Thyroid gland (tissue), 4 donors: ENCODE measurements at places on chromosomes 1 and 21.

GRCh38 chr1:225926551-225927113, 2.6 kb upstream of the PYCR2 start:
- no peak for DNase-seq

DNA sequence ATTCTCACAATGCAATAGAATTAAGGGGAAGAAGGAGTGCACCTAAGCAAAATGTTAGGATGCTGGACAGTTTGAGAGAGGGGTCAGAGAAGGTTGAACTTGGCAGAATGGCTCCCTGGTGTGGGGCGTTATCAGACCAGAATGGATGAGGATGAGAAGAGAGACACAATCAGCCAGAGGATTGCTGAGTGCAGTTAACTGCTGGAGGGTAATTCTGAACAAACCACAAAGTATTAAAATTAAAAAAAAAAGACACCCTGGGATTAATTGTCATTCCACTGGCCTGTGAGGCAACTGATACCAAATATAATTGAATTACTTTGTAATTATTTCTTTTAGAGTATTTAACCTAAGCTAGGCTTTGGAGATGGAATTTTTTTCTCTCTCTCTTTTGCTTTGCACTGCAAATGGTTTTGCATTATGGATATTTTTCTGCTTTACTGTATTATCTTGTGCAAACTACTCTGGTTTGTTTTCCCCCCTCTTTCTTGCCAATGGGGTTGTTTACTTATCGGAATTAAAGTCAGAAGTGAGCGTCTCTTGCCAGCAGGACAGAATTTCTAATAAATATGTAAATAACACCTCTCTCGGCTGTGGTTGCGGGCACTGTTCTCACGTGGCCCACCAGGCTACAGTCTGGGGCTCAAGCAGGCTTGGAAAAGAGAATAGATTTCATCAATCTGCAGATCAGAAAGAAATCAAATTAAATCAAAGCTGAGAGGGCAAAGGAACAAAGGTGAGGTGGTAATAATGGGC, 572.9 kb upstream of the CAMK1G start:
- DNase-seq = no peak

- no peak for DNase-seq
These were observed 311.6 kb upstream of the USP24 start for GRCh38 chr1:55526716-55527115.

DNA sequence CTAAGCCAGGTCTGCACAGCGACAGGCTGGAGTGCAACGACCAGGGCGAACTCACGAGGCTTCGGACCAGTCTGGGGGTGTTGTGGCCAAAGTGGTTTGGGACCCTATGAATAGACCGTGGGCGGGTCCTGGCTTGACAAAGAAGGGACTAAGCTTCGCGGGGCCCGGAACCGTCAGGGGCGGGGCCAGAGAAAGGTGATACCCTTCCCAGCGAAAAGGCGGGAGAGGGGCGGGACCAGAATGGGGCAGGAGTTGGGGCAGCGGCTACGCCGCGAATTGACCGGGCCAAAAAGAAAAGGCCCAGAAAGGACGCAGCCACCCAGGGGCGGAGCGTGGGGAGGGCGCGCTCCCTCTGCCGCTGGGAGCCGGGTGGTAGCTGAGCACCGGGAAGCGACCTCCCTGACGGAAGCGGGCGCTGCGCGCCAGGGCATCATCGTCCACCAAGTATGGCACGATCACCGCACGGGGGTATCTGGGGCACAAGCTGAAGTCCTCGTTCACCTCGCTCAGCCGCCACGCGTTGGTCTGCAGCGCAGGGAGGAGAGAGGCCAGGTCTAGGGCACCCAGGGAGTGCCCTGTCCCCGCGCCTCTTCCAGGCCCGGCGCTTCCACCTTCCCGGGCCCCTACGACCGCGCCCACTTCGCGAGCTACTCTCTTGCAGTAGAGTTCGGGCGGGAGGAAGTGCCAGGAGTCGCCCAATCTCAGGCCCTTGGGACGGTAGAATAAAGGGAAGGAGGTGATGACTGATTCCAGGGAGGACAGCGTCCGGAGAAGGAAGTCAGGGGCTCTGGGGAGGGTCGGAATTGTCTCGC, 6.7 kb upstream of the FAM167B start:
- peak; percentile 91 for DNase-seq

GRCh38 chr21:29429218-29429617, 130.5 kb downstream of the BACH1 start:
- DNase-seq = no peak

DNA sequence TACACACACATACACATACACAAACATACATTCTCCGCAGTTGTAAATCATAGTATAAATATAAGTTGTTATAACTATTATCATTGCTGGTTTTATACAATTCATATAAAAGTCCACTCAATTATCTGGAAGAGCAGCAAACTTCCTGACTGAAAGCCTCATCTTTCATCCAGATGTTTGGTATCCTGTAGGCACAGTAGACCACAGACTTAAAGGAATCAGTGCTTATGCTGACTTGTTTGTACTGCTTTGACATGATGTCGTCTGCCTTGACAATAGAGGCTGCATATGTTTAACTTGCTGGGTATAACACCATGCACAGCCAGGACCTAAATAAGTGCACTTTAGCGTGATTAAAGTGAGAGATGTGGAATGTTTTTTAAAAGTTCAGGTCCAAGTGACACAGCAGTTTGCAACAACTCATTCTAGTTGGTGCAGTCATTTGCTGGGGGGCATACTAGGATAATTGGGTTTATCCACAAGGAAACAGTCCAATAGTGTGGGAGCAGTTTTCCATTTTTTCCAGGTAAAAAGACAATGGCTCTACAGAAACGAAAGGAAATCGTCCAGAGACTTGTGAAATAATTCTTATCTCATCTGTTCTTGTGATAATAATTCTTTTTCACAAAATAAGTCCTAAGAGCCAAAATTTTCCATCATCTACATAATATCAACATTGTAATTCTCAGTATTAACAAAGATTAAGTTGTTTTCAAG, 110.3 kb upstream of the TSPAN2 start:
- DNase-seq = no peak

GRCh38 chr1:184388971-184389370, 2.1 kb downstream of the C1orf21 start:
- no peak for DNase-seq

- no peak for DNase-seq
These were observed 2.0 kb downstream of the TFF2 start for GRCh38 chr21:42348762-42349161.

DNA sequence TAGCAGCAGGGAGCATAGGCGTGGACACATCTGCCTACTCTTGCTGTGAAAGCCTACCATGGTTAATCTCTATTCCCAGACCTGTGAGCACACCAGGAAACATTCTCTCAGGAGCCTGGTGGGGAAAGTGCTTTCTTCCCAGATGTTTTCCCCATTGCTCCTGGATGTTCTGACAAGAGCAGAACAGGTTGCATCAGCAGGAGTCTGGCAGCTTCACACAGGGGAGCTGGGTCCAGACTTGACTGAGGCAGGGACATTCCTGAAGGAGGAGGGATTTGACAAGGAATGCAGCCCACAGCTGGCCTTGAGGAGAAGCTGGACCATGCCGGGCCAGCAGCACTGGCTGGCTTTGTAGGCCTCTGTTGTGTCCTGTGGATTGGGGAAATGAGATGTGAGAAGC, 21.0 kb upstream of the ARTN start:
- no peak for DNase-seq

GRCh38 chr1:50422946-50423669, at the start of gene DMRTA2:
DMRTA2 (minus strand) TSS chr1:50423443; CDS start chr1:50421536, 1,907 bp downstream.
- DNase-seq = no peak

DNA sequence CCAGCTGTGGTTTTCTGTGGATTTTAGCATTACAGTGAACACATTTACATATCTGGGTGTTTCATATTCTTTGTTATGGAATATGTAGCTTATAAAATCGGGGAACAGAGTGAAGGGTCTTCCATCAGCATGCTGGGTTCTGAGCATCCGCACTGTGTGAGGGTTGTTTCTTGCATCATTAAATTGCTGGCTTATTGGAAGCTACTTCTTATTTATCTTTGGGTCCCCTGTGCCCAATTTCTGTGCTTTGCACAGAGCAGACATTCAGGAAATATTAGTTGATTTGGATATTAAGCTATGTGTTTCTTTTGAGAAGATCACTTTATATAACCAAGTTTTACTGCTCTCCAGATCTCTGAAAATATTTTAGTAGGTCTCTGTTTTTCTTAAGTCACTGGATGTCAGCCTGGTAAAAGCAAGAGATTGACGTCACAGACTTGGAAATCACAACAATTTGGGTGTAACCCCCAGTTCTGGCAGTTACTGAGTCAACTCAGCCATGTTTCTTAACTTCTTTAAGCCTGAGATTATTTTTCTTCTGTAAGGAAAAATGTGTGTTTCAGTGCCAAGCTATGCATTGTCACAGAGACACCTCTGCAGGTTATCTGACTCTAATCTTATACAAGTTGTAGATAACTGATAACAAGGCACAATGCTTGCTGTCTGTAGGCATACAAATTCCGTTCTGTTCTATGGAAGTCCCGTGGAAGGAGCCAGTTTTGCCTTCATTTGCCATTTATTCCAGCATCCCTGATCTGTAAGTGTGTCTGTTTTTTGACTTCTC, 258.3 kb upstream of the KAZN start:
- no peak for DNase-seq

DNA sequence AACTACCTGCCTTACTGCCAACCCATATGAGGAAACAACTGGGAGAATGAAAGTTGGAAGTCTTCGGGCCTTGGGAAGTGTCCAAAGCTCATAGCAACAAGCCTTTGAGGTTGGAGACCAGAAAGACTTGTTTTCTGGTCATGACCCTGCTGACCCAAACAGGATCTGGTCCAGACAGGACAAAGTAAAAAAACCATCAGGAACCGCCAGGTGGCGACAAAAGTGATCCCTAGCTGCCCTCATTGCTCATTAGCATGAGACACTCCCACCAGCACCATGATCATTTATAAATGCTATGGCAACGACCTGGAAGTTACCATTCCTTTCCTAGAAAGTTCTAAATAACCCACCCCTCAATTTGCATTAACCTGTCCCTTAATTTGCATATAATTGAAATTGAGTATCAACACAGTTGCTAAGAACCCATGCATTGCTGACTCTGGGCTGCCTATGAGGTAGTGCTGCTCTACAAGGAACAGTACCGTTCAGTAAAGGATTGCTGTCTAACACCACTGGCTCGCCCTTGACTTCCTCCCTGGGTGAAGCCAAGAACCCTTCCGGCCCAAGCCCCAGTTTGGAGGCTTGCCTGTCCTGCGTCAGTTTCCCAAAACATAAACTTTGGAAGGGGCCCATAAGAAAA, 89.0 kb downstream of the URB2 start:
- DNase-seq = no peak

GRCh38 chr1:215637041-215637573, 70.0 kb downstream of the KCTD3 start:
- DNase-seq = peak; percentile 29

GRCh38 chr1:154186177-154186576, 5.7 kb downstream of the TPM3 start:
- DNase-seq = no peak

- no peak for DNase-seq
These were observed 904.2 kb downstream of the KCNT2 start for GRCh38 chr1:195704028-195704427.

- DNase-seq = no peak
These were observed 23.6 kb upstream of the ZNF362 start for GRCh38 chr1:33232716-33233115.

DNA sequence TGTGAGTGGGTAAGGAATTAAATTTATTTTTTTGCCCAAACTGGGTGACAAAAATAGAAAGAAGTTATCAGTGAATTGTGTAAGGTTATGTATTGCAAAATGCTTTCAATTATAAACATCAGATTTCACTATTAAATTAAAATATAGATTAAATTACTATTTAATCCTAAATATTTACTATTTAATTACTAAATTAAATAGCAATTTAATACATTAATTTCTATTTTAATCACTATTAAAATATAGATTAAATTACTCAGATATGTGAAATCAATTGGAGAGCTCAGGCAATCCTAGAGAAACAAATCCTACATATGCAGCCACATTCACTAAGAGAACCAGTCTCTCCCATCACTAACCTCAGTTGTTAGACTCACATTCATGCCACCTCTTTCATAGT, 2075.8 kb downstream of the MRPL39 start:
- DNase-seq = no peak

GRCh38 chr1:228475812-228476211, 11.4 kb upstream of the RNF187 start:
- no peak for DNase-seq

- DNase-seq = no peak
These were observed 84.4 kb downstream of the TRABD2B start for GRCh38 chr1:47912756-47913155.

DNA sequence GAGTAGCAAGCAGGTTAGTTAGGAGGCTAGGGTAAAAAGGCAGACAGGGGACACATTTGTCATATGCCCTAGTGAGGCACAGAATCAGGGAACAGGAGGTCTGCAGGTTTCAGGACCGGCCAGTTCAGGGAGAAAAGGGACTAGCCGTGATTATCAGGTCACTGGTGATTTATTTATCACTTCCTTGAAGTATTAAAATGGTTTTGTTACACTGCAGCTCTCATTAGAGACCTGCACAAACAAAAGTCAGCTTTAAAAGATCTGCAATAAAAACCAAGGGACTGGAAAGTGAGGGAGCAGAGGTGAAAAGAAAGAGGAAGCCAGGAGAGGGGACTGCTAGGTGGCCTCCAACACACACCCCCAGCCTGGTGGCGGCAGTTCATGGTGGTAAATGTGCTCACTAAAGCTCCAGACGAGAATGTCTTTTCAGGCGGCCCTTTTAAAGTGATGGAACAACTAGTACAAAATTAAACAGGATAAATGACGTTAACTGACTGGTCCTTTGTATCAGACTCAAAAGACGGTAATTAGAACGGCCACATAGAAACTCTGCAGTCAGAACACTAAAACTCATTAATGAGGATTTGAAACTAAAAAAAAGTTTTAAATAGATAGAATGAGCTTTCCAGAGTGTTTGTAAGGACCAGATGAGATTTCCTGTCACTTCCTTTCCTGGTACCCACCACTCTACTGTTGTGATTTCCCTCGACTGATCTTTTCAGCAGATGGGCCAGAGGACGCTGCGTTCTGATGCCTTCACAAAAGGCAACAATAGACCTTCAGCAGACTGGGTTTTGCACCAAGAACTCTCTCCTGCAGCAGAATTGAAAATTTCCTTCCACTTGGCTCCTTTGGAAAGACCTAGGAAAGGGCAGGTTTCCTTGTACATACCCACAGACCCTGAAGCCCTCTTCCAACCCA, 136.8 kb downstream of the NTPCR start:
- no peak for DNase-seq

- DNase-seq = no peak
These were observed 25.3 kb downstream of the PIGK start for GRCh38 chr1:77193951-77194350.

DNA sequence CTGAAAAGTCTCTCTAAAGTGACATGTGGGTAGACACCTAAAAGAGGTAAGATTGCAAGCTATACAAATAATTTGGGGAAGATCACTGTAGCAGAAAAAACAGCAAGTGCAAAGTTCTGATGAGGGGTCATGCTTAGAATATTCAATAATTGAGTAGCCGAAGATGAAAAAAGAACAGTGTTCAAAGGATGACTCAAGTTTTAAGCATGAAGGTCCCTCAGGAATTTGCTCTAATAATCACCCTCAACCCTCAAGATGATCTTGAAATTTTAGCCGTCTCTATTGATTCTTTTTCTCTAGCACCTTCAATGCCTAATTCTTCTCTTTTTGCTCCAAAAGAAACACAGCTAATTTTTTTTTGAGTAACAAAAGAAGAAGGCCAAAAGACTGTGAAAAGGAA, 190.6 kb upstream of the ZNHIT6 start:
- DNase-seq = no peak
